ENCODE measurements at places on chromosomes 7 and 10. TPM values are rescaled to one million over a fixed set of nuclear protein-coding genes. Genes with fewer than 3 reads are reported as not detected.
A peak's percentile ranks its signal among the peaks of the same experiment; 100 is the strongest.

The AS3MT gene
- 8.7 TPM for total RNA-seq

The WDR37 gene
- total RNA-seq = 14.6 TPM

The TMEM176A gene
- 13.6 TPM for total RNA-seq

The LRRC61 gene
- total RNA-seq = 6.3 TPM

The PYROXD2 gene
- 4.5 TPM for total RNA-seq

The ACHE gene
- 112 TPM for total RNA-seq

The STK31 gene
- total RNA-seq = 0.21 TPM

The SLC26A3 gene
- not detected for total RNA-seq

The CACNB2 gene
- 3.3 TPM for total RNA-seq

The TMEM26 gene
- 7.4 TPM for total RNA-seq

DNA sequence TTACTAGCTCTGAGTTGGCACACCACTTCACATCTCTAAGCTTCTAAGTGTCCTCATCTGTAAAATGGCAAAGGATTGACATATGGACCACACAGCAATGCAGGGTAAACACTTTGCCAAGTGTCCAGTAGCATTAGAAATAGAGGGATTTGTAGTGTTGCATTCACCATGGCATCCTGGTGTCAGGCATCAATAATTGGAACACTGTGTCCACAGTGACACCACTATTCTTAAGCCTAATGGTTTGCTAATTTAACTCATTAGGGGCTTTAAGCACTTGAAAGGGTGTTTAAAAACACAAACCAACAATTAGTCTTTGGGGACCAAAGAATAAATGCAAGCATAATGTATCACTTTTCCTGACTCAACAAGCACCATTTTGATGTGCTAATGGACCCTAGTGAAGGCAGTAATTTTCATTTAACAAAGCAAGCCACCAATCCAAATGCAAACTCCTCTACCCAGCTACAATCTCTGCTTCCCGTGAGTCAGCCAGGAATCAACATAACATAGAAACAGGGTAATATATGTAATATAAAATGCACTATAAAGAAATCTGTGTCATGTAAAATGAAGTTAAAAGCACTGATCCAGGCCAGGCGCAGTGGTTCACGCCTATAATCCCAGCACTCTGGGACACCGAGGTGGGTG, 75.9 kb downstream of the FAM204A start:
- DNase-seq = no peak

- peak; percentile 53 for DNase-seq
Observed at GRCh38 chr7:141685285-141686023, 16.5 kb downstream of the DENND11 start.

- DNase-seq = no peak
Observed at GRCh38 chr10:71214641-71215559, 2.5 kb downstream of the UNC5B start.

DNA sequence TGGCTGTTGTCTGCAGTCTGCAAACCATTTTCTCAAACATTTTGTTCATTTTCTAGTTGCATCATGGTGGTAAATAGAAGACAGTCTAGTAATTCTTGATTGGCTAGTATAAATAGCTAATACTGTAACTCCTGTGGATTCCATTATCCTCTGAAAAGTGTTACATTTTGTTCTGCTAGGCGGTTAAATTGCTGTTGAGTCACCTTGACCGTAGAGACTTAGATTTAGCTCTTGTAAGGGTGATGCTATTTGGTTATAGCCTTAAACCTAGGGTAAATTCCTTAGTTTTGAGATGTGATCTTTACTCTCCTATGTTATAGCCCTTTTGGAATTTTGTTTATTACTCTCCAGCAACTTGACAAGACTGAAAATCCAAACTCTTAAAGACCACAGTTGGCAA, 58.8 kb downstream of the SHOC2 start:
- DNase-seq = no peak

- DNase-seq = no peak
Observed at GRCh38 chr7:155168597-155169480, 98.7 kb downstream of the HTR5A start.

GRCh38 chr10:125982260-125982948, 86.0 kb downstream of the FANK1 start:
- peak; percentile 91 for DNase-seq

DNA sequence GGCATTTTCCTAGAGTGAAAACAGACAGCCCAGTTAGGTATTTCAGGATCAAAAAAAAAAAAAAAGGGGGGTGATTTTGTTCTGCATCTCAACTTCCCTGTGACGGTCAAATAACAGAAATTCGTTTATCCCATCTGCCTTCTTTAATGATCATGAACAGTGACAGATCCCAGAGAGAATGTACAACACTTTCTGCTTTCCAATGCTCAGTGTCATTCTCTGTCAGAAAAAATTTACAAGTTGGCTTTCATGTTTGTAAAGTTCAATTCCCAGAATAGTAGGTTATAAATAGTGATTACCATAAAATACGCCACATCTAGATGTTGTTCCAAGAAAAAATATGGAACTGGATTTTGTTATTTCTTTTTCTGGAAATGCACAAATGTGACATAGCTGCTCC, 1013.2 kb upstream of the PHF14 start:
- no peak for DNase-seq

- no peak for DNase-seq
Observed at GRCh38 chr10:98908868-98909267, 326.8 kb downstream of the HPSE2 start.

- DNase-seq = no peak
Observed at GRCh38 chr7:107029764-107030286, 14.7 kb upstream of the PRKAR2B start.

- DNase-seq = no peak
Observed at GRCh38 chr7:134084488-134085144, 42.5 kb upstream of the LRGUK start.

GRCh38 chr7:10770176-10770575, 203.5 kb upstream of the PHF14 start:
- DNase-seq = no peak

GRCh38 chr10:89301232-89301631, 614 bp upstream of the IFIT2 start:
- DNase-seq = peak; percentile 54

DNA sequence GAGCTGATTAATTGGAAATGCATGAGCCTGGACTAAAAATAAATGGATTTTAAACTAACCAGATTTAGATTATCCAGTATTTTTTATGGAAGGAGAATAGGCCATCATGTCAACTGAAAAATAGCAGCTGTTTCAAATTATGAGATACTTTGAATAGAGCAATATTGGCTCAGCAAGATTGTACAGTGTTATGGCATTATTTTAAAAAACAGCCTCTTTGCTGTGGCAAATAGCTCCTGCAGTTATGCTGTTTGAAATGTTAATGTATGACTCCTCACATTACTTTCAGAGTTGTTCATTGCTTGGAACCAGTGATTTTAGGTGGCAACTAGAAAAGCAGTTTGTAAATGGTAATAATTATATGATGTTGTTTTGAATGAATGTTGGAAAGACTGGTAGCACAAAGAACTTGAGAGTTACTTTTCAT, 244.5 kb downstream of the KIAA1217 start:
- DNase-seq = no peak

GRCh38 chr7:119233015-119233414, 1008.5 kb downstream of the ANKRD7 start:
- no peak for DNase-seq

DNA sequence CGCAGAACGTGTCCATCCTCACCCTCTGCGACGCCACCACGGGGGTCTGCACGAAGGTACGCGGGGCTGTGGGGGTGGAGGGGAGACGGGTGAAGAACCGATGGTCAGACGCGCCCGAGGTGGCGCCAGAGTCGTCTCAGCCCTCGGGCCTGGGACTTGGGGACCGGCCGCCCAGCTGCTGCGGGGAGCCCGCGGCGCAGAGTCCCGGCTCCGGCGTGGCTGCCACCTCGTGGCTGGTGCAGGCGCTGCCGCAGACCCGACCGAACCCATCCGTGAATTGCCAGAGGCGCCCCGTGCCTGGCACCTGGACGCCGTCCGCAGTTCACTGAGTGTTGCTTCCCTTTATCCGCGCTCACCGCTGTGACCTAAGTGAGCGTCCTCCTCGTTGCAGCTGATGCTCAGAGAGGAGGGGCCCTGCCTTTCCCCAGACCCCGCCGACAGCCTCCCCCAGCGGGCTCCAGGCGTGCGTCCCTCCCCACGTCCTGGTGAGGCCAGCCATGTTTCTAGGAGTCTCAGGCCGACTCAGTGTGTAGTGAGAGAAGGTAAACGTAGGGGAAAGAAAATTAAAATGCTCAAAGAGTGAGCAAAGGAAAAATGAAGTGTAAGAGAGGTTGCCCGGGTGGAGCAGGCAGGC, 208.7 kb downstream of the PAXIP1 start:
- peak; percentile 23 for DNase-seq

- no peak for DNase-seq
Observed at GRCh38 chr10:75176046-75176445, 34.5 kb upstream of the VDAC2 start.

GRCh38 chr10:128114901-128115300, 11.3 kb downstream of the MKI67 start:
- DNase-seq = no peak

- no peak for DNase-seq
Observed at GRCh38 chr7:18499407-18500177, 4.0 kb downstream of the HDAC9 start.

DNA sequence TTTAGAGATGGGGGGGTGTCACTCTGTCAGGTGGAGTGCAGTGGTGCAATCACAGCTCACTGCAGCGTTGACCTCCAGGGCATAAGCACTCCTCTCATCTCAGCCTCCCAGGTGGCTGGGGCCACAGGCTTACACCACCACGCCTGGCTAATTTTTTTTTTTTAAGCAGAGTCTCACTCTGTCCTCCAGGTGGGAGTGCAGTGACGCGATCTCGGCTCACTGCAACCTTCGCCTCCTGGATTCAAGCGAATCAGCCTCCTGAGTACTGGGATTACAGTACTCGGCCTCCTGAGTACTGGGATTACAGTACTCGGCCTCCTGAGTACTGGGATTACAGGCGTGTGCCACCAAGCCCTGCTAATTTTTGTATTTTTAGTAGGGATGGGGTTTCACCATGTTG, 23.6 kb upstream of the PPIA start:
- DNase-seq = no peak

DNA sequence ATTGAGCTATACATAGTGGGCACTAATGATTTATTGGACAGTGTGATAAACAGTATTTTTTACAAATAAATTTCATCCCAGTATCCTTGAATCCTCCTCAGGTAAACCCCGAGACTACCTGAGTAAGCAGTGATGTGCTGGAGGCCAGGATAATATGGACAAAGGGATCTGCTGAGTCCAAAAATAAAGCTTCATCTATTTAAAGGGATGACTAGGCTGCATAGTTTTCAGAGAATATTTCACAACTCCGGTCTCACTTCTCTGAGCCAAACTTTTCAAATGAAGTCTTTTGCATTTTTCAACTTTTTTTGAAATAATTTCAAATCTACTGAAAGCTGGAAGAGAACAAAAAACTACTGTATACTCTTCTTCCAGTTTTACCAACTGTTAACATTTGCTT, 2.5 kb downstream of the ACTR3B start:
- no peak for DNase-seq

DNA sequence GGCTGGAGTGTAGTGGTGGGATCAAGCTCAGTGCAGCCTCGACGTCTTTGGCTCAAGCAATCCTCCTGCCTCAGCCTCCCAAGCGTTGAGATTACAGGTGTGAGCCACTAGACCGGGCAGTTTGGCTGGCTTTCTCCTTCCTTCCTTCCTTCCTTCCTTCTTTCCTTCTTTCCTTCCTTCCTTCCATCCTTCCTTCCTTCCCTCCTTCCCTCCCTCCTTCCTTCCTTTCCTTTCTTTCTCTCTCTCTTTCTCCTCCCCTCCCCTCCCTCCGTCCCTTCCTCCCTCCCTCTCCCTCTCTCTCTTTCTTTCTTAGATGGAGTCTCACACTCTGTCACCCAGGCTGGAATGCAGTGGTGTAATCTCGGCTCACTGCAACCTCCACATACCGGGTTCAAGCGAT, 7.6 kb upstream of the VPS37D start:
- DNase-seq = no peak

DNA sequence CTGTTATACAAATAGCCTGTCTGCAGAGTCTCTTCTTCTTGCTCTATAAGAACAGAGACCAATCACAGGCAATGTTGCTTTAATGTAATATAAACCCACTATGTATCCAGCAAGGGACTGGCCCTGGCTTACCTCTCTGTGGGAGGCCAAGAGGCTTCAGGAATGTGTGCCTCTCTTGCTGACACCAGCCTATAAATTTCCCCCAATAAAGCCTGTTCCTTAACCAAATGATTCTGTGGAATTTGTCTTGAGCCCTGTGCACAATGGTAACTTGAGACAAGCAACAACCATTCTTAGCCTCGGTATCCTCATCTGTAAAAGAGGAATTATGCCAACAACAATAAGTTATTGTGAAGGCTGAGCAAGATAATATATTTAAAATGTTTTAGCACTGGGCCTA, 563.7 kb downstream of the GRM8 start:
- DNase-seq = no peak
